ENCODE measurements at places on chromosomes 12 and 14.
A peak's percentile ranks its signal among the peaks of the same experiment; 100 is the strongest.

DNA sequence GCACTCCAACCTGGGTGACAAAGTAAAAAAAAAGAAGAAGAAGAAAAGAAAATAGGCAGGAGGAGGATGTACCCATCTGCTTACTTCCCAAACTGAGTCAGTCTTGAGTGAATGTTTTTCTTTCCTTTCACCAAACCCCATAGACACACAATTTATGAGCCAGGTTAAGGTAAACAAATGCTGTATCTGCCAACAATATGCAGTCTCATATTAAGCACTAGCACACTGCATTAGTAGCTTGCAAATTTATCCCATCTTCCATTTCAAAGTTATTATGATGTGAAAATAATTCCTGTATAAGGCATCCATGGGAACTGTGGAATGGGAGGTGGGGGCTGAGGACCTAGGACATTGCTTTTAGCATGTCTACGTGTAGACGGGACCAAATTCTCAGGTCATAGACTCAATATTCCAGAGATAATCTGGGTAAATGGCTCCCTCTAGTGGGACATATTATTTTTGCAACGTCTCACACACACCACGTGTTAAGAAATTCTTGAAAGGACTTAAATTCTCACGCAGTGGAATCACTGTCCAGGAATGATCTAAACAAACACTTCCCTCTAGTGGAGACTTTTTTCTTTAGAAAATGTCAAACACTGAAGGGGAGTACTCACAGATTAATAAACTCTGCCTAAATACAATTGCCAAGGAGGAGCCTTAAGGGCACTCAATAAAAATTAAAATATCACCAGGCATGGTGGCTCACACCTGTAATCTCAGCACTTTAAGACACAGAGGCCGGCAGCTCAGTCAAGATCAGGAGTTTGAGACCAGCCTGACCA lies 17.1 kb upstream of the OR10P1 start:
- DNase-seq, result peak; percentile 52

GRCh38 chr14:30223966-30224365 lies 296.3 kb upstream of the PRKD1 start:
- DNase-seq, result no peak

- DNase-seq, result no peak
These were observed 52.7 kb downstream of the KCNA5 start for GRCh38 chr12:5096241-5096924.

DNA sequence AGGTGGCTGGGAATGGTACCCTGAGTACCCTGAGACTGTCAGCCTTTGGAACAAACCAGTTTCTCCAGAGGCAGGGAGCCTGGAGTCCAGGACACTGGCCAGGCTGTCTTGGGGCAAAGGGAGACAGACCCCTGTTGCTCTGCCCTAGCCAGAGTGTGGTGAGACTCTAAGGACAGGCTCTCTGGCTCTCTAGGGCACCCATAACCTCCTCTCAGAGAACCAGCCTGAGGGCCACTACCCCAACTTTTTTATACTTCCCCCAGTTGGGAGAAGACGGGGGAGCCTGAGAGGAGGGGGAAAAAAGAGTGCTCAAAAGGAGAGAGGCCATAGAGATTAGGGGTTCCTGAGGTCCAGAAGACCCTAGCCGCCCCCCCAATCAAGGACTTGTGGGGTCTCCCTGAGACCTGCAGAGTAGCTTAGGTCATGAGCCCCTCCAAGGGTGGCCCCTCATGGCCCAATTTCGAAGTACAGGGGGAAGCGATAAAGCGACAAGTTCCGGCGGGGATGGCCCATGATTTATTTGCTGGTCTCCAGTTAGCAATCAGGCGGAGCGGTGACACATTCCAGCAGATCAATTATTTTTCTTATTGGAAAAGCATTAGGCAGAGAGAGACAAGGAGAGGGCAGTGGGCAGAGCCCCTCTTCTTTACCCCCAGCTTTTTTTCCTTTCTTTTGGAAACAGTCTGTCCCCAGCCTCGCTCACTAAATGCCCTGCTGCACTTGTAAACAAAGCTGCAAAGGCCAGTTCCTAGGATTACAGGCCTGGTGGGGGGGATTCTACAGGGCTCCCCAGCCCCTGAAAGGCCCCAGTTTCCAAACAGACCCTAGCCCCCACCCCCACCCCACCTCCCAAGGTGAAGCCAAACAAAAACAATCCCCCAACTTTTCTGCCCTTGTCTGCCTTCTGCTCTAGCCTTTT lies 1.5 kb downstream of the HOXC8 start:
- no peak for DNase-seq

All from epithelial cell of prostate (primary cell).